ENCODE measurements at places on chromosomes 2 and 18.

DNA sequence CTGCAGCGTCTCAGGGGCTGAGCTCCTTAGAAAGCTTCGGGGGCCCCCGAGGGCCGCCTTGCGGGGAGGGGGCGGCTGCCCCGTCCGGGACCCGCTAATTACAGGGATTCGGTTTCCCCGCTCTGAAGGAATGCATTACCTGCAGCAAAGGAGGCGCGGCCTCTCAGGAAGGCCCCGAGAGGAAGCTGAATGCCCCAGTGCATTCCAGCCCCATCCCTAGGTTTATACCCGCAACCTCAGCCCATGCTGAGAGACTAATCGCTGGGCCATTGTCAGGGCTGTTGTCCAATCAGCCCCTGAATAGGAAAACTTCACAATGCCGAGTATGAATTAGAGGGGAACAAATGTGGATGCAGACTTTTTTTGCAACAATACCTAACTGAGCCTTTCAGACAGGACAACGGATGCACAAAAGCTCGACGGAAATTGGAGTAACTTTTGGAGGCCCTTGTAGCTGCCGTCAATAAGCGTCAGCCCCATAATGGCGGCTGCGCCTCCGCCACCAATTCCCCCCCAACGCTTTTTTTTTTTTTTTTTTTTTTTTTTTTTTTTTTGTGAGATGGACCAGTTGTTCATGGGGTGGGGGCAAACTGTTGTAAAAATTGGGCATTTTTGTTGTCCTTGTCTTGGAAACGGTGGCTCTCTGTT lies 138.6 kb upstream of the SIX3 start:
- DNase-seq: no peak

- DNase-seq: no peak
These were observed 92.1 kb downstream of the DYM start for GRCh38 chr18:49368161-49368875.

DNA sequence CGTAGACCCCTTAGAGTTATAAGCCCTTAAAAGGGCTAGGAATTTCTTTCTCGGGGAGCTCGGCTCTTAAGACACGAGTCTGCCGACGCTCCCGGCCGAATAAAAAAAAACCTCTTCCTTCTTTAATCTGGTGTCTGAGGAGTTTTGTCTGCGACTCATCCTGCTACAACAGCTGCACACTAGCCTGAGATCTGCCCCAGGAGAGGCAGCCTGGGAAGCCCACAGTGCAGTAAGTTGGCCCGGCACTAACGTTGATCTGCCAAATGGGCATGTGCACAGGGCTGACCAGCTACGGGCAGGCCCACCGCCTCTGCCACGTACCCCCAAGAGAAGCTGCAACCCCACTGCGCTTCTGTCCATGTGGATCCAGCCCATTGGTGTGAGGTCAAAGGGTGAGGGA lies 8.4 kb upstream of the LIMS2 start:
- no peak for DNase-seq

- DNase-seq: no peak
These were observed 23.8 kb upstream of the TEX44 start for GRCh38 chr2:231568785-231569435.

DNA sequence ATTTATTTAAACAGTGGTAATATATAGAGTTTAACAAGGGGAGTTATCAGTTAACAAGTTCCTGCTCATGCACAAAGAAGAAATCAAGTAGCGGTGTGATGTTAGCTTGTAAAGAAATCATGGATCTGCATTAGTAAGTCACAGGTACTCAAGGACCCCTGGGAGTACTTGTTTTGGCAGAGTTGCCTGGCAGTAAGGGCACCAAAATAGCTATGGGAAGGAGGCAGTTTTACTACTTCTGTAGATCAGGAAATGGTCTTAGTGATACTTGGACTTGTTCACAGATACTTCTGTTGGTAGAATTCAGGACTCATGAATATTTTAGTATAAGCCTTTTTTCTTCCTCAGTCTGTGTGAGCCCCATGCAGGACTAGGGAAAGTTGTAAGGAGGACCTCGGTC lies 107.3 kb upstream of the IL1R2 start:
- DNase-seq: no peak
